ENCODE measurements at places on chromosomes 5 and 9.
A peak's percentile ranks its signal among the peaks of the same experiment; 100 is the strongest.

- peak; percentile 1 for DNase-seq
Measured at GRCh38 chr9:93300585-93301081, 116.7 kb downstream of the WNK2 start.

DNA sequence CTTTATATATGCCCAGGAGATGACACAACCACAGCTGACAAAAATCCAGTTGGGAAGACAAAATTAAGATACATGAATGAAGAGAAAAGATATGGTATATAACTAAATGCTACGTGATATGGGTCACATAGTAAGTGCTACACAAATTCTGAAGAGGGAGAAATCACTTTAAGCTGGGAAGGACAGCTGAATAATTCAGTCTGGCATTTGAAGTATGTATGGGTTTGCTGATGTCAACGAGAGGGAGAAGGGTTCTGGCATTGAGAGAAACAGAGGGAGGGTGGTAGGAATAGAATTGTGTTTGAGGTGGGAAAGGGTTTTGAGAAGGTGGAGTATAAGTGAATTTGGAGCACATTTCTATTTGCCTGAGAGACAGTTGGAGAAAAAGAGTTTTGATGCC lies 6.7 kb upstream of the SLIT3 start:
- no peak for DNase-seq

DNA sequence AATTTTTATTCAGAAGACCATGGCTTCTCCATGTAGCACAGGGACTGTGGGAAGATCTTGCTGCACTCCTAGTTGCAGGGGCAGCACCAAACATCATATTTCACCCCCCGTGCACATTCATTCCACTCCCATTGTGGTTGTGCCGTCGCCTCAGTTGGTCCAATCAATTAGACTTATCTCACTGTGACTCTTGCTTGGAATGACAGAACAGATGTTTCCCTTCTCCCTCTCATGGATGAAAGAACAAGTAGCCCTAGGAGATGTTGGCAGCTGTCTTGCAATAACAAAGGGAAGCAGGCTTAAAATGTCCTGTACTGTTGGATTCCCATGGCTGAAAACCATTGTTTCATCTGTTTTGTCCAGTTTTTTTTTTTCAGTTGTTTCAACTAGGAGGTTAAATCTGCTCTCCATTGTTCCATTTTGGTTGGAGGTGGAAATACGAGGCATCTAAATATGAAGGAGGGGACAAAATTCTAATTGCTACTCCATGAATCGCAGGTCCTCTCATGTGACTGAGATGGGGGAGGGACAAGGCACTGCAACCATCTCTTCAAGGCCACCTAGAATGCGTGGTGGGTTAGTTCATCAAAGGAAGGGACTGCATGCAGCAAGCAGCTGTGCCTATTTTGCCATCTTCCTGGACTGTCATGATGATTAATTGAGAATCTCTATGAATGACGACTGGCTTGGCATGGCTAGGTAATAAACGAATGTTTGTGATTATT lies 214.4 kb downstream of the NSG2 start:
- DNase-seq, result no peak

- DNase-seq, result no peak
Measured at GRCh38 chr5:104843822-104844221, 1281.2 kb upstream of the NUDT12 start.

DNA sequence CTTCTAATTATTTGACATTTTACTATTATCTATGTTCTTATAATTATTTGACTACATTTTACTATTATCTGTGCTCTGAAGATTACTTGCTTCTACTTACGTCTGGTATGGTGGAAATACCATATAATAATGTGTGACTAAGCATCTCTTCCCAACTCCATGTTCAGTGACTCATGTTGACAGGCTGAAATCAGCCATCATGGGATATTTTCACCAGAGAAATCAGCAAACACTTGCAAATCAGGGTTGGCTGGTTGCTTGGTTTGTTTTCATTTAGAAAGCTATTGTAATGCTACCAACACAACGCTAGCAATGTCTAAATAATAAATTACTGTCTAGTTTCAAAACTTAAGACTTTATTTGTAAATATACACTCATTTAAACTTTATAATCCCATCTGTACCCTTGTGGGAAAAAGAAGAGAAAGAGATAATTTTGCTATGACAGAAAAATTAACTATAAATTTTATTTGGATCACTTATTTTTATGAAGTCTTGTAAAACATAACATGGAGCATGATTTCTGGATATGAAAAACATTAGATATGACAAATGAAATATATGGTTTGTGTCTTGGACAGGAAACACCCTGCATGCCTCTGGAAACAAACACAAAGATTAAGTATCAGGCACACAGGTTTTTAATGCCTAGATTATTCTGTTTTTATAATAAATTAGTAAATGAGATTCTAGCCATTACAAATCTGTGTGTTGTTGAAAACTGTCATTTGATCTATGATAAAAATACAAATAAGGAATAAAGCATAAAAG lies 337.6 kb downstream of the BNC2 start:
- DNase-seq, result no peak

DNA sequence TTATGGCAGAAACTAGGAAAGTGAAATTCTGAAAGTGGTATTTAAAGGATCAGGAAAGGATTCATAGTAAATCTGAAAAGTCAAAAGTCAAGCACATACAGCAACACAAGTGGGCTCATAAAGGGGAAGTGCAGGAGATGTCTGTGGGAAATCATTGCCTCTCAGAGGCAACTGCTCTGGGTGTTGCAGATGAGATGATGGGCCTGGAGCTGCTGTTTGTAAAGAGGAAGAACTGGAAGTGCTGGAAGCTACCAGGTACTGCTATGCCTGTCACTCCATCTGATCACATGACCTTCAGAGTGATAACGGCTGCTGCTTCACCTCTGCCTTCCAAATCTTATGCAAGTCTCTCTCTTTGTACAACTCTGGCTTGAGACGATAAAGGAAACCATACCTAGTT lies 55.9 kb downstream of the ADRB2 start:
- DNase-seq, result no peak

- DNase-seq, result no peak
Measured at GRCh38 chr5:179113143-179113530, 53.0 kb downstream of the ZNF354C start.

DNA sequence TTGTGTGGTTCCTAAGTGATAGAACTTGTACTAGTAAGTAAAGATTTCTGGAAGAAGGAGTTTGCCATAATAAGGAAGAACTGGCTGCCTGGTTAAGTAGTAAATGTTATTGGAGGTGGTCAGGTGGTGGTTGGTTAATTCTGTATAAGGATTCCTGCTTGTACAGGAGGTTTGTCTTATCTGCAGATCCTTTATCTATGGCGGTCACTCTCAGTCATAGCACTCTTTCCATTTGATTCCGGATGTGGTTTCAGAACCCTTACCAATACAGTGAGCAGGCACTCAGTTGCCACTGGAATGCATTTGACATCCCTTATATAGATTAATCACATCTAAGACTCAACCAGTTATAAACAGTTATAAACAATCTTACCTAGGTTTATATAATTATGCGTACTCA lies 50.3 kb downstream of the RAD50 start:
- no peak for DNase-seq

DNA sequence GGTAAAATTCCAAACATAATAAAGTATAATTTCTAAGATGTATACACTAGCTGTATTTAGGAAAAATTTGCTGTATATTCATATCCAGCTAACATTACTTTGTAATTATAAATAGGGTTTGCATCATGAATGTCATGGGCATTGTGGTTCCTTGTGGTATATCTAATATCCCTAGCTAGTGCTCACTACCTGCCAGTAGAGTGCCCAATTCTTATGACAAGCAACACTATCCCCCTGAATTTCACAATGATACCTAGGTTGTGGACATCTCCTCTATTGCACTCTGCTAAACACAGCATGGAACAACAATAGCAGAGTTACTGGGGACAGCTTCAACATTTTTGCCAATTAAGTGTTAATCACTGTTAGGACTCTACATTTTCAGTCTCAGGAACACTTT lies 1656.5 kb downstream of the EFNA5 start:
- no peak for DNase-seq

- DNase-seq, result peak; percentile 22
Measured at GRCh38 chr5:113520429-113520828, 6.9 kb downstream of the YTHDC2 start.

GRCh38 chr5:52950686-52951085 lies 38.5 kb upstream of the ITGA2 start:
- DNase-seq, result no peak

DNA sequence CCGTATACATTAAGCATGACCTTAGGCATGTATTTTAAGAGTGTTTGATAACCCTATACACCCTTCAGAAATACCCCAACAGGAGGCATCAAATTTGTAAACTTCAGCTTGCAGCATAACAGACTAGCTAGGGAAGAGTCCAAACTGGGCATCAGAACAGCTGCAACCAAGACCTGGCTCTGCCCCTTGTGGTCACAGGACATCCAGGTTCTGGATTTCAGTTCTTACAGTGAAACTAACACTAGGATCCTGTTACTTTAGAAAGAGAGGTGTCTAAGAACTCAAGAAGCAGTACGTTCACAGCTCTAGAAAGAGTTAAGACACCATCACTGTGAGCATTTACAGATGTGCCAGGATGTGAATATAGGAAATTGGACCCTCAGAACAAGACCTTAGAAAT lies 229.8 kb downstream of the BNC2 start:
- no peak for DNase-seq

GRCh38 chr5:62212648-62213047 lies 93.4 kb upstream of the KIF2A start:
- DNase-seq, result no peak

DNA sequence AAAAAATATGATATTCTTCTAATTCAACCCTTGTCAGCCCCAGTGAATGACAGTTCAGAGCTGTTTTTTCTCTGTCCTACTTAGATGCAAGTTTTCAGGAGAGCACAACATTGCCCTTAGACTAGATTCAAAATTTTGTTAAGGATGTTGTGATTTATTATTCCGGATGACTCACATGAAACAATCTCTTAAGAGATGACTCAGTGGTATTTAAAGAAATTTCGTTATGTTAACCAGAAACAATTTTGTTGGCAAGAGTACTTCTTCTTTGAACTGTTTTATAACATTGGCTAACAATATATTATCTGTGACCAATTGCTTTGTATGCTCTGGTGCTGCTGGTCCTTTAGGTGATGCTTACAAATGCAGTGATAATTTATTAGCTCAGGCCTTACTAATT lies 132.0 kb downstream of the IZUMO3 start:
- DNase-seq, result no peak

DNA sequence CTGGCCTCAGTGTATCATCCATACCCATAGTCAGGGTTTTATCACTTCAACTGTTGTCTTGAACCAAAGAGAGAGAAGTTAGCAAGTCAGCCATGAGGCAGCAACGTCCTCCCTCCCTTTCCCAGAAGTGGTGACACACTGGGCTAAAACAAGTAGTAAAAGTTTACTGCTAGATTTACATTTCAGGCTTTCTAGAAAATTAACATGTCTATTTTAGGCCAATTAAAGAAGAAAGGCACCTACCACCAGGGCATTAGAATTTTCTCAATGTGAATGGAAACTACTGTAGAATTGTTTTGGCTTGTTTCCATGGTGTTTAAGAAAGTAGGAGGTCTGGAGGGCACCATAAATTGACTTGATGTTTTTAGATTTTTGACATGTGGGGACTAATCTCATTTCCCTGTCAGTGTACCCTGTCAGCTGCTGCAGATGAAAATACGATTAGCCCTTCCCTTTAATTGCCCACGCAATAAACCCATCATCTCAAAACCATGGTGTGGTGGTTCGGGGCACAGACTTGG lies 121.8 kb upstream of the ELL2 start:
- peak; percentile 20 for DNase-seq

- no peak for DNase-seq
Measured at GRCh38 chr9:133476036-133476931, 2.6 kb downstream of the SLC2A6 start.

- DNase-seq, result peak; percentile 4
Measured at GRCh38 chr9:79471580-79472543, 99.9 kb upstream of the TLE4 start.

- no peak for DNase-seq
Measured at GRCh38 chr9:19732441-19732951, 56.3 kb downstream of the SLC24A2 start.

DNA sequence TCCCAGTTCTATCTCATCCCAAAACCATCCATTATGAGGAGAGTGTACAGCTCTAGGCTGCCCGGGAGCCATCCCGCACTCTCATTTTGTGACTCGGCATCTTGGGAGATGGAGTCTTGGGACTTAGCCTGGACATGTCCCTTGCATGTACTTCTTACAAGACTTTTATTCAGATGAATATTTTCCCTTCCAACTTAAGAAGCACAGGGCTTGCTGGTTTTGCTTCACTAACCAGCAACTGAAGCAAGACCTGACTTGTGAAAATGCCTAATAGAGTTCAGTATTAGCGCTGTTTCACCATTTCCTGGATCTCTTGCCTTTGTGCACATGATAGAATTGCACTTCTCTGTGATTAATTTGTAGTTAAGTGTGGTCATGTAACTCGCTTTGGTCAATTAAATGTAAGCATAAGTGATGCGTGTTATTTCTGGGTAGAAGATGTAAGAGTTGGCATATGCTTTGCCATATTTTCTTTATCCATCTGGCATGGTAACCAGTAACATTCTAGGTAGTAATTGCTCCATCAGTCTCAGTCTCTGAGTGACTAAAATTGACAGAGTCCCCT lies 55.8 kb downstream of the PDCD1LG2 start:
- no peak for DNase-seq

DNA sequence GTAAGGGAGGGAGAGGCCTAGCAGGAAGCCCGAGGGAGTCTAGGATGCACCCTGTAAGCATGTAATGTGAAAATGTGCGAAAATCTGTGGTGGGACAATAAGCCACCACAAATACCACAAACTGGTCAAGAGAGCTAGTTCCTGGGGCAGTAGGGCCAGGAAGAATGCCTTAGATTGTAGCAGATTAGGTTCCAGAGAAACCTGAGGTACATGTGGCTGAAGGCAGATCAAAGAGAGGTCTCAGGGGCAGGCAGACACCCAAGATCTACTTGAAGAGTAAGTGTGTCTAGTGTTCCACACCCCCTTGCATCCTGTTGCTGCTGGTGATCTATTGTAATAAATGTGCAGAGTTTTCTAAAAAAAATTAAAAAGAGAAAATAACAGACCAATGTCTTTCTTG lies 1677.3 kb upstream of the CDH6 start:
- DNase-seq, result no peak

GRCh38 chr5:37071901-37072581 lies 177.1 kb downstream of the CPLANE1 start:
- no peak for DNase-seq

DNA sequence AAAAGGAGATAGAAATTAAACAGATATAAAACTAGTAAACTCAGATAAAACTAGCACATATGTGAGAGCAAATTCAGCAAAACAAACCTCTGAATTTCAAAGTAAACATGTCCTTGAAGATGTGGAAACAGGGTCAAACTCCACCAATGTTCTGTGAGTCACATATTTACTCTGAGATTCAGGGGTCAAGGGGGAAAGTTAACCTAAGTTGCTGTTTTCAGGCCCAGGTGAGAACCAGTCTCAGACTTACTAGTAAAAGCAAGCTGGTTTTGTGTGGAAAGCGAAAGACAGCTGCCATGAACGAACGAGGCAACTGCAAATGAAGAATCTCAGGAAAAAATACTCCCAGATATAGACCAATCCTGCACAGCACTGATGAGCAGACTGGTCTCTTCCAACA lies 29.0 kb downstream of the PSMB7 start:
- DNase-seq, result no peak

Data from stimulated activated CD4-positive, alpha-beta T cell treated with anti-CD3 and anti-CD28 coated beads, Interleukin-4, amount 100 ng/mL, for 24 hours (primary cell).